Stimulated activated CD4-positive, alpha-beta T cell treated with anti-CD3 and anti-CD28 coated beads, Interleukin-4, amount 100 ng/mL, for 4 hours (primary cell): ENCODE measurements at places on chromosomes 4 and X.

DNA sequence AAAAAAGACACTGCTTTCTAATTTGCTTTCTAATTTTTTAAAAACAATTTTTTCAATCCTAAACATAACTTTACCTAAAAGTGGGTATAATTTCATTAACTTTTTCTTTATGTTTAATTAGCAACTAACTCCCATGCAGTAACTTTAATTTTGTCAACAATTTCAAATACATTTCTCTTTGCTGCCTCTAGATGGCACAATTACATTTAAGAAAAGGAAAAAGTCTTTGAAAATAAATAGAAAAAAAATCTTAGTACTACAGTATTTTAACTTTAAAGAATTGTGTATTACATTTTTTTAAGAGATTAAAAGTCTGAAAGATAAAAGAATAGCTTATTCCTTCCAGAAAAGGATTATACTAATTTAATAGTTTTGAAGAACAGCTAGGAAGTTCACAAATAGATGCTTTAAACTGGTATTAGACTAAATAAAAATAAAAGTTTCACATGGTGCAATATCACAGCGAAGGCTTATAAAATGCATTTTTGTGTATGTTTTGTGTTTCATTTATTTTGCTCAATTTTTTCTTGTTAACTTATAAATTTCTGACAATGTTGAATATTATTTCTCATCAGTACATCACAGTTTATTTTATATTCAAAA lies 105.1 kb downstream of the ADGRA3 start:
- no peak for DNase-seq

DNA sequence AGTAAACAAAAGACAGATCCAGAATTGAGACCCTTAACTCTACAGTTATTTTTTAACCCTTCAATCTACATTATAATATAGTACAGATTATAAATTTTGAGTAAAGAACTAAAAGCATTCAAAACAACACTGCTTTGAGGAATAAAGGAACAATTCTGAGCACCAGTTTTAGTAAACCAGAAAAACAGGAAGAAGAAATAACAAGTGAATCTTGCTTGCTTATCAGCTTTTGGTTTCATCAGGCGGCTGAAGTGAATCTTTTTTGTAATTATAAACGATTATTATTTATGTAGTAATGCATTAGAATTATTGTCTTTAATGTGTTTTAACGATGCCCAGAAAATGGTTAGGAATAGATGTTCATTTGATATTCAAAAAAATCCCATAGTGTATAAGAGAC lies 305.4 kb downstream of the ARAP2 start:
- no peak for DNase-seq

GRCh38 chr4:142840516-142841123 lies 5.5 kb downstream of the INPP4B start:
- no peak for DNase-seq

DNA sequence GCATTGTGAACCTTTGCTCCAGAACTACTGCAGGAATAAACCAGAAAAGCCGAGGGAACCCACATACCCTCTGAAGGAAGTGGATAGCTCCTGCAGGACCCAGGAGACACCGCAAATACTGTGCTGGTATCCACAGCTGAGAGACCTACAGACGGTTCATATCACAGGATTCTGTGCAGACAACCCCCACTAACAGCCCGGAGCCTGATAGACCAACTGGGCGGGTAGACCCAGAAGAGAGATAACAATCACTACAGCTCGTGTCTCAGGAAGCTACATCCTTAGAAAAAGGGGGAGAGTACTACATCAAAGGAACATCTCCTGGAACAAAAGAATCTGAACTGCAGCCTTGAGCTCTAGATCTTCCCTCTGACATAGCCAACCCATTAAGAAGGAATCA lies 150.8 kb downstream of the FRAS1 start:
- no peak for DNase-seq

- DNase-seq = no peak
Observed at GRCh38 chr4:100895556-100896197, 377.9 kb upstream of the EMCN start.

DNA sequence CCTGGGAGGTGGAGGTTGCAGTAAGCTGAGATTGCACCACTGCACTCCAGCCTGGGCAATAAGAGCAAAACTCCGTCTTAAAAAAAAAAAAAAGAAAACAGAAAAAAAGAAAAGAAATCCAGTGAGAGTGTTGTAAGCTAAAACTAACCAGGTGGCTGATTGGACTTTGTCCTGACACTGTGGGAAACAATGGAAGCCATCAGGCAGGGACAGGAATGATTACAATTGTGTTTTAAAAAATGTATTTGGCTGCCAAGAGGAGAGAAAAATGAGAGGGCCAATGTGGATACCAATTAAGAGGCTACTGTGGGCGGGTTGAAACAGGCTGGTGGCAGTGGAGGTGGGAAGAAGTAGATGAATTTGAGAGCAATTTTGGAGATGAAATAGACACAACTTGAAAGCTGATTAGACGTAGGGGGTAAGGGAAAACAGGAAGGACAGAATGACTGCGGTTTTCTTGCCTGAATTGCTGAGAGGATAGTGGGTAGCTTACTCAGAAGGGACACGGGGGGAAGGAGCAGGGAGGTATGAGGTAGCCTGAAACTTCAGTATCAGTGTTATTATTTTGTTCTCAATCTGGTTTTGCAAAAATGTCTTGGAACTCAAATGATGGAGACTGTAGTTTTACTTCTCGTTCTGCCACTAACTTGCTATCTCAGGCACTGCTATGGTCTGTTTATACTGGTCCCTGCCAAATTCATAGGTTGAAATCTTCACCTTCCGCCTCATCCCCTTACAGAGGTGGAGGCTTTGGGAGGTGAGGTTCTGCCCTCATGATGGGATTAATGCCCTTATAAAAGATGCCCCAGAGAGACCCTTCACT lies 45.6 kb upstream of the CHRNA9 start:
- peak; percentile 29 for DNase-seq

GRCh38 chr4:33850371-33850902 lies 2393.9 kb downstream of the ARAP2 start:
- no peak for DNase-seq

DNA sequence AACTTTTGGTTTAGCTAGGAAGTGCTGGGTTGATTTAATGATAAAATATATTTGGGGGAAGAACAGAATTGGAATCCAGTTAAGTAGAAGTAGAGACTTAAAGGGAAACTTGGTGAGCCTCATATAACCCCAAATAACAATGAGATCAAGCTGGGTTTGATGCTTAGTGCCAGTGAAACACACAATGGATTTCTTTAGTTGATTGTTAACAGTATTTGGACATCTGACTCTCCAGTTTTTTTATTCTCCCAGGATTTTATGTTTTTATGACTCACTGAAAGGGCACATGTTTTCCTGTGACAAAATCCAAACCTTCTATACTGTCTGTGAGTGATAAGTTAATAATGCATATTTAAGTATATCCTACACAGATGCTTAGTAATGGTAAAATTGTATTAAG lies 2.7 kb upstream of the NEUROG2 start:
- DNase-seq = no peak

GRCh38 chr4:105306158-105306781 lies 159.6 kb downstream of the TET2 start:
- peak; percentile 68 for DNase-seq
